Activated T-cell treated with anti-CD3 and anti-CD28 coated beads, Interleukin-2, amount 50 U/mL, for 48 hours (primary cell): ENCODE measurements at places on chromosomes 4 and X.

GRCh38 chr4:120921456-120922380 lies 808 bp downstream of the PRDM5 start:
- DNase-seq = no peak

- no peak for DNase-seq
Measured at GRCh38 chr4:10662937-10663336, 21.6 kb downstream of the CLNK start.

DNA sequence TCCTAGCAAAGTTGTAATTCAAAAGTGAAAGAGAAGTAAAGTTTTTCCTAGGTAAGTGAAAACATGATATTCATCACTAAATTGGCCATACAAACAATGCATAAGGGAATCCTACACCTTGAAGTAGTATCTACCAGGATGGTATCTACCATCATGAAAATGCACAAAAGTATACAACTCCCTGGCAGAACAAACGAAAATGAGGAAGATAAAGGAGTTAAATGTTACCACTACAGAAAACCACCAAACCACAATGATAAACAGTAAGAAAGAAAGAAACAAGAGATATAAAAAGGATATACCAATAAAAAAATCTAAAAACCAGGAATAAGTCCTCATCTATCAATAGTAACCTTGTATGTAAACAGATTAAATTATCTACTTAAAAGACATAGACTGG lies 26.9 kb downstream of the GK2 start:
- no peak for DNase-seq

GRCh38 chrX:83829874-83830273 lies 31.1 kb upstream of the CYLC1 start:
- DNase-seq = no peak

GRCh38 chrX:103839404-103839803 lies 7.3 kb upstream of the RAB9B start:
- no peak for DNase-seq

DNA sequence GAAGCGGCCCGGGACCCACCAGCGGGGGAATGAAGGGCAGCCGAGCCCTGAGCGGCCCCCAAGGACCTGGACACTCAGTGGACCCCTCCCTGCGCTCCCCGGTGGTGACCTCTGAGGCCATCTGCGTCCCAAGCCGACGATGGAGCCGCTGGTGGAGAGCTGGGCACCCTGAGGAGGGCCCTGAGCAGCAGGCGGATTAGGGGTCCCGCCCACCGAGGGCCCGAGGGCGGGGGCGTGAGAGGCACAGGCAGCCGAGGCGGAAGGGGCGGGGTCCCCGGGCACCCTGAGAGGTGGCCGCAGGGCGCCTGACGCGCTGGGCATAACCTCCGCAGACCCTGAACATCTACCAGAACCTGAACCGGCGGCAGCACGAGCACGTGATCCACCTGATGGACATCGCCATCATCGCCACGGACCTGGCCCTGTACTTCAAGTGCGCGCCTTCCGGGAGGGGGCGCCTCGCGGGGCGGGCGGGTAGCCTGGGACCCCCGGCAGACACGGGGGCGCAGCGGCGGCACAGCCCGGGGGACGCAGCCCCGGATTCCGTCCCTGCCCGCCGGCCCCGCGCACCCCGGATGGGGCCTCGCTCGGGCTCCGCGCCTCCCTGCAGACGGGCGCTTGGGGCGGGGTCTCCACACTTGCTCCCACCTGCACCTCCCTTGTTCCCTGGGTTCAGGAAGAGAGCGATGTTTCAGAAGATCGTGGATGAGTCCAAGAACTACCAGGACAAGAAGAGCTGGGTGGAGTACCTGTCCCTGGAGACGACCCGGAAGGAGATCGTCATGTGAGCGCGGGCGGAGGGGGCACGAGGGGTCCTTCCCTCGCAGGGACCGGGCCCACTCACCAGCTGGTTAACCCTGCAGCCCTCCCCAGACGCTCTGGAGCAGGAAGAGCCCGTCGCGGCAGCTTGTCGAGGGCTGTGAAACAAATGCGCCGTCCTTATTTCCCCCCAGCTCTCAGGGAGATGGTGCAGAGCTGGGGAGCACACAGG lies 10.3 kb downstream of the ATP5ME start:
- DNase-seq = peak; percentile 84
